ENCODE measurements at places on chromosomes 5 and 9. TPM values are rescaled to one million over a fixed set of nuclear protein-coding genes. Genes with fewer than 3 reads are reported as not detected.

The LCN12 gene
- 1.2 TPM for total RNA-seq

The KIF24 gene
- 1.7 TPM for total RNA-seq

The AGXT2 gene
- not detected for total RNA-seq

The IL4 gene
- total RNA-seq = not detected

The PTPRD gene
- total RNA-seq = 9.2 TPM

The SRD5A1 gene
- total RNA-seq = 10.1 TPM

The TAF11L5 gene
- total RNA-seq = not detected

The CCNJL gene
- 20.4 TPM for total RNA-seq

The SLC46A2 gene
- total RNA-seq = 9.1 TPM

The TRAF1 gene
- total RNA-seq = 6.7 TPM
